ENCODE measurements at places on chromosomes 4 and X.

GRCh38 chrX:135509885-135510284 lies 10.6 kb upstream of the INTS6L start:
- DNase-seq = no peak

GRCh38 chr4:142565771-142566170 lies 280.3 kb downstream of the INPP4B start:
- DNase-seq = no peak

GRCh38 chrX:10395643-10396042 lies 224.7 kb downstream of the MID1 start:
- DNase-seq = no peak

DNA sequence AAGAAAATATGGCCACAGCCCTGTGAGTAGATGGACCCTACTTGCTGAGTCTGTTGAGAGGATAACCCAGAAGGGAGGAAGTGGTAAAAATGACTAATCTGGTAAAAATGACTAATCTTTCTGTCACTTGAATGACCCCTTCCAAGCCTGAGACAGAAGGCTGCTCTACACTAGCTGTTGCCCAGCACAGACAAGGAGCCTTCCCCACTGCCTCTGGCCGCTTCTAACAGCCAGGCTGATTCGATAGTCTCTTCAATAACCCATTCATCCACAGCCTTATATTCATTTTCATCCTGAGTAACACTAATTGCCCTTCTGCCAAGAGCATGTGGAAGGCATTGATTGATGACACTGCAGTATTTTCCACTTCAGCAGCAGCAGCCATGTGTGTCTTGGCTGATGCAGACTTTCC lies 18.4 kb downstream of the MAGEB17 start:
- no peak for DNase-seq

DNA sequence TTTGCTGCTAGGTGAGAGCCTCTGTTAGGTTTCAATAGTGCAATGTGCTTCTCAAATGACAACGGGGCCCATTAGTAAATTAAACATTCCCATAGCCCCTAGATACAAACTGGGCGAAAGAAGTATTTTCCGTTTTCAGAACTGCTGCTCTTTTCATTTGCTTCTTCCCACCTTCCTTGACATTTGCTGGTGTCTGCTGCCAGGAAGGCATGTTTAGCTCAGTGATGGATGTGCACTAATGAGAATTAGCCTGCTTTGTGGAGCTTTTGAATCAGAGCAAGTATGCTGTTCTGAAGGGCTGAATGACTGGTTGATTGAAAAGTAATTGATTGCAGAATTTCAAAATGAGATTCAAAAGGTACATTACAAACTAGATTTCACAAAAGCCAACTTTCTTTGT lies 57.0 kb downstream of the SHROOM3 start:
- no peak for DNase-seq

Data from GOT3 (cell line).